T-helper 2 cell (primary cell): ENCODE measurements at places on chromosomes 7 and 10.
A peak's percentile ranks its signal among the peaks of the same experiment; 100 is the strongest.

DNA sequence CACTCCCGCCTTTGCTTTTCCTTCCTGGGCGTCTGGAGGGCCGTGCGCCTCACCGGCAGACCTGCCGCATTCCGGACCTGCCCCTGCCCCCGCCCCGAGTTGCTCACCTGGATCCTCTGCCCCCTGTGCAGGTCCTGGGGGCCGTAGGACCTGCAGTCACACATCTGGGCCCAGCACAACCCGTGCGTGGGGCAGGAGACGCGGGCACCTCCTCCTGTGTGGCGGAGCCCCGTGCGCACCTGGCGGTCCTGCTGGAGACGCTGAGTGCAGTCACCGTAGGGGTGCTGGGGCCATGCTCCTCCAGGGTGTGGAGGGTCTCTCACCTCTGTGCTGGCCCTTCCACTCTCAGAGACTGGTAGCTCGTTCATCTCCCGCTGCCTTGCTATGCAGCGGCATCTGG, 85.5 kb downstream of the DNAJB6 start:
- DNase-seq = no peak

- no peak for DNase-seq
Observed at GRCh38 chr10:33501161-33501560, 166.7 kb upstream of the NRP1 start.

- no peak for DNase-seq
Observed at GRCh38 chr10:116457488-116457887, 29.8 kb downstream of the PNLIPRP3 start.

DNA sequence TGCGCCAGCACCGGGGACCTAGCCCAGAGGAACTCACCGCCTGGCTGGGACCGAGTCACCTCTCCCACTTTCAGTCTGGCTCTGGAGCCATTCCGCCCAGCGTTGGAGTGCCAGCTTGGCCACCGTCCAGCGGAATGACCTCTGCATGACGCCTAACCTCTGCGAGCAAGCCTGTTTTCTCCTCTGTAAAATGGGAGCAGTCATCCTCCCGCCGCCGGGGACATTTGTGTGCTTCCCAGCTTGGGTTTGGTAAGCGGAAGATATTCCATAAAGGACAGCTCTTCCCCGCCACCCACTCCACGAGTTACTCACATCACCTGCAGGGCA, 1.3 kb upstream of the ZCCHC24 start:
- no peak for DNase-seq

- no peak for DNase-seq
Observed at GRCh38 chr10:14695847-14696480, 78.7 kb downstream of the FAM107B start.

GRCh38 chr7:39845006-39845405, 105.0 kb upstream of the CDK13 start:
- no peak for DNase-seq

- DNase-seq = no peak
Observed at GRCh38 chr7:136050462-136050847, 73.3 kb upstream of the MTPN start.

- no peak for DNase-seq
Observed at GRCh38 chr7:113202284-113202683, 83.9 kb upstream of the SMIM30 start.

GRCh38 chr10:44416936-44417335, 32.0 kb upstream of the CXCL12 start:
- DNase-seq = no peak

- DNase-seq = no peak
Observed at GRCh38 chr7:123828805-123829204, 16.2 kb upstream of the HYAL4 start.

GRCh38 chr10:36423821-36424248, 701.6 kb upstream of the ANKRD30A start:
- no peak for DNase-seq

DNA sequence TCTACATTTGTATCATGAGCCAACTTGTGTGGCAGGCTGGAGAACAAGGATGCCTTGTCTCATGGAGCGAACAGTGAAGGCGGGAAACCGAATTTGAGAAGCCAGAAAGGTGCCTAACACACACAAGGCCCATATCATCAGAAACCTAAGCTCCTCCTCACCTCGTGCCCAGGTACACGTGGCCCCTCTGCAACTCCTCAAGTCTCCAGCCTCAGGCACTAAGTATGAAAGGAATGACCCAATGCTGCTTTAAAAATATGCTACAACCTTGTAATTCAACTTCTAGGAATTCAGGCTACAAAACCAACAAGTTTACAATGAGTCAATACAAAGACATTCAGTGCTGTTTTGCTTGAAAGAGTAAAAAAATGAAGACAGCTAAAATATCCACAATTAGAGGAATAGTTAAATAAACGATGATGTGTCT, 95.7 kb downstream of the CDK6 start:
- no peak for DNase-seq

- peak; percentile 83 for DNase-seq
Observed at GRCh38 chr7:32846630-32847225, 44.8 kb downstream of the KBTBD2 start.

DNA sequence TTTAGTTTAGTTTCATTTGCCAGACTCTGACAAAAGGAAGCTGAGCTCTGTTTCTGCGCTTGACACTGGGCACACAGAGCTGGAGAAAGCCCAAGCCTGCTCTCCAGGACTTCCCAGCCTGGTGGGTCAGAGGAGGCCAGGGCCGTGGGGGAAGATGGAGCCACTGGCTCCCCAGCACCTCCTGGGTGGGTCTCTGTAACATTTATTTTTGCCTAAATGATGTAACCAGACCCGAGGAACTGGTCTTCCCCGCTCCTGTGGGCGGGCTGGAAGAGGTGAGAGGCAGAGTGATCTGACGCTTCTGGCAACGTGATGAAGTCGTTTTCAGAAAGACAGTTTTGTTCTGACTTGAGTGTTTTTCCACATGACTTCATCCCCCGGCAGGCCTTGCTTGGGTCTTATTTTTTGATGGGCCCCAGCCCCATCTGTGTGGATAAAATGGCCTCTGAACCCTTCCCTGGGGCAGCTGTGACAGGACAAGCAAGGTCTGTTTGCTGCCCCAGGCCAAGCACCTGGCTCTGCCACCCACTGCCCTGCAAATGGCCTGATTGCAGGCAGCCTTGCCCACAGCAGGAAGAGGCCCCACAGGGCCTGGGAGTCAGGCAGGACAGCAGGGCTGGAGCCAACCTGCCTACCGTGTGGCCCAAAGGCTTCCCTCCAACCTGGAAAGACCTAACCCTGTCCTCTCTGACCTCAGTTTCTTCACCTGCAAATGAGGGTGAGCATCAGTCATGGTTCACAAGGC, 304.9 kb upstream of the ZMIZ1 start:
- DNase-seq = no peak

DNA sequence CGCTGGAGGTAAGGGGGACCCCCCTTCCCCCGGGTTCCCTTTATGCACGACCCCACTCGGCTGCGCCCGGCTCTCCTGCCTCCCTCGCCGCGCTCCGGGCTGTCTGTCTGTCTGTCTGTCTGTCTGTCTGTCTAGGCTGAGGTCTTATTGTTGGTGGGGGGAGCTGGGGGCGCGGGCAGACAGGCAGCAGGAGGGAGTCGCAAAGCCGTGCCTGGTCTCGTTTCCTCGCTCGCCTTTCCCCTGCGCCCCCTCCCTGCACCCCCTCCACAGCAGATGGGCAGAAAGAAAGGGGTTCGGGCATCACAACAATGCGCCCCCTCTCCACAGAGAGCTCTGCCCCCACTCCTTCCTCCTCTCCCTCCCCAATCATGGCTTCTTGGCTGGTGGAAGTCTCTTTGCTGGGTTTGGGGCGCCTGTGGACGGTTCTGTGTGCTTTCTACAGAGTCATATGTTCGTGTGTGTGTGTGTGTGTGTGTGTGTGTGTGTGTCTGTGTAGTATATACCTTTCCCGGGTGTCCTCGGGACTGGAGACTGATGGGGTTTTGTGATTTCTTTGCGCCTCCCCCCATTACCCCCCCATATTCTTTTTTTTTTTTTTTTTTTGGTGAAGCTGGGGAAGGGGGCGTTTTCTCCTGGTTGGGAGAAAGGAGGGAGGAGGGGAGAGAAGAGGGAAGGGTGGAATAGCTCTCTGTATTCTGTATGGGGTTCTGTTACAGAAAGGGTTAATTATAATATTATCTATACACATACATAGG, 1.9 kb downstream of the AUTS2 start:
- DNase-seq = no peak

GRCh38 chr10:3014968-3015367, 52.4 kb upstream of the PFKP start:
- DNase-seq = no peak

DNA sequence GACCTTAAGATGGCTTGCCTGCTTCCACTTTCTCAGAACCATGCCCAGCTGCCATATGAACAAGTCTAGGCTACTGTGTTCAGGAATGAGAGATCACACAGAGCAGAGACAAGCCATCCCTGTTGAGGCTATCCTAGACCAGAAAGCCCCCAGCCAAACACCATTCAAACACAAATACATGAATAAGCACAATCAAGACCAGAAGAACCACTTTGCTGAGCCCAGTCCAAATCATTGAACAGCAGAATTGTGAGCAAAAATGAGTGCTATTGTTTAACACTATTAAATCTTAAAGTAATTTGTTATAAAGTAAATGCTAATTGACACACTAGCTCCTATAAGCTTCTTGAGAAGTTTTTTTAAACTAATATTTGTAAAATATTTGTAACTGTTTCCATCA, 79.0 kb upstream of the LYZL1 start:
- DNase-seq = no peak

- DNase-seq = no peak
Observed at GRCh38 chr7:12490107-12490688, 80.3 kb upstream of the SCIN start.

DNA sequence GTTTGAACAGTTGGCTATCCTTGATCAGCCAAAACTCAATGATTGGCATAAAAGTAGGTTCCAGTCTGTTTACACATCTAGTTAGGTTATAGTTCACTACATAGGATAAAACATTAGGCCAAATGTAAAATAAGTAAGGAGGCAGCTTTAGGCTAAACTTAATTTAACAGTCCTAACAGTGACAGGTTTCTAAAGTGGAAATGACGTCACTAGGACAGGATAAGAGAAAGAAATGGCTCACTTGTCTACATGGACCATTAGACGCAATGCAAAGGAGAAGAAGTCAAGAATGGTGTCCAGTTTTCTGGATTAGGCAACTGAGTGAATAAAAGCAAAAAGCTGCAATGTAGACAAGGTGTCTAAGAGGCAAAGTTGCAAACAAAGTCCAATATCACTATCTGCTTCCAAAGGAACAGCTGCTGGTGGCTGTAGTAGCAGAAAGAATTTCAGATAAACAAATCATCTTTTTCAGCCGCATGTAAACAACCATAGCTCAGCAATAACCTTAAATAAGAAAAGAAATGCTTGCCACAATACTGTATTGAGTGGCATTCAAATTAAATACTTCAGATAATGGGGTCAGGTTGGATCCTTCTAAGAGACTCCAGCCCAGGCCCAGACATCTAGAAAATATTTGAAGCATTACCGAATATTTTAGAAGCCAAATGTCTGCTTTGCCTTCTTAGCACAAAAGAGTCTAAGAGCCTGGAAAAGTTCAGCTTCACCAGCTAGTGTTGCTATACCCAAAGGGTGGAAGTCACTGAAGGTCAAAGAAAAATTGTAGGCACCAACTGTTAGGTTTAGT, 154.2 kb downstream of the NEBL start:
- no peak for DNase-seq

DNA sequence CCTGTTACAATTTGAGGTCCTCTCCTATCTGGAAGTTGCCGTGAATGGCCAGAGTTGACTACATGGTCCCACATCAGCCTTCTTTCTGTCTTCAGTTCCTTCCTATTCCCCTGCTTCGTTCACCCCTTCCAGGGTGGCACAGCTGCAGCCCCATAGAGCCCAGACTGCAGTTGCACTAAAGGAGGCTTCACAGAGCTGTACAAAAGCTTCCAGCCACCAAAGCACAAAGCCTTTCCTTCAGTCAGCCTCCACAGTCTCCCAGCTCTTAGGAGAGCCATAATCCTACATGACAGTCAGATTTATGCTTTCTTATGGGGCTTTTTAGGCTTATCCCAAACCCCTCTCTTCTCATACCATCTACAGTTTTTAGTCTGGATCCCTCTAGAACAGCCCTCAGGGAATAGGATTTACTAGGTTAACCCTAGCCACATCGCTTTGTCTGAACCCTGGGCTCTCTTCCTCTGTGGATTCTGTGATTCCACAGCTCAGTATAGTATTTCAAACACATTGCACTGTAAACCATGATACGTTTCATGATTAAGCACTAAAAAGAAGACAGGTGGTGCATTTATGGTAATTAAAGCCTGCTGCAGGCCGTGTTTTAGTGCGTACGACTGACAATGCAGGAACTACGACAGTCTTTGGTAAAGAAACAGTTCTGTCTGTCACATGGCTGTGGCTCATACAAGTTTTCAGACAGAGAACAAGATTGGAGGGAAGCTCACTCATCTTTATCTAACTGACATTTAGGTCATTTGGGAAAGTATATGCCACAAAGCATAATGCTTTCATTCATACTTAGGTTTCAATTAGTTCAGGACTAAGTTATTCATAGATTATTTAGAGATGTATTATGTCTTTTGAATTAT, 208.3 kb upstream of the KMT2E start:
- no peak for DNase-seq

GRCh38 chr7:2864999-2865670, 21.0 kb upstream of the GNA12 start:
- DNase-seq = peak; percentile 50

DNA sequence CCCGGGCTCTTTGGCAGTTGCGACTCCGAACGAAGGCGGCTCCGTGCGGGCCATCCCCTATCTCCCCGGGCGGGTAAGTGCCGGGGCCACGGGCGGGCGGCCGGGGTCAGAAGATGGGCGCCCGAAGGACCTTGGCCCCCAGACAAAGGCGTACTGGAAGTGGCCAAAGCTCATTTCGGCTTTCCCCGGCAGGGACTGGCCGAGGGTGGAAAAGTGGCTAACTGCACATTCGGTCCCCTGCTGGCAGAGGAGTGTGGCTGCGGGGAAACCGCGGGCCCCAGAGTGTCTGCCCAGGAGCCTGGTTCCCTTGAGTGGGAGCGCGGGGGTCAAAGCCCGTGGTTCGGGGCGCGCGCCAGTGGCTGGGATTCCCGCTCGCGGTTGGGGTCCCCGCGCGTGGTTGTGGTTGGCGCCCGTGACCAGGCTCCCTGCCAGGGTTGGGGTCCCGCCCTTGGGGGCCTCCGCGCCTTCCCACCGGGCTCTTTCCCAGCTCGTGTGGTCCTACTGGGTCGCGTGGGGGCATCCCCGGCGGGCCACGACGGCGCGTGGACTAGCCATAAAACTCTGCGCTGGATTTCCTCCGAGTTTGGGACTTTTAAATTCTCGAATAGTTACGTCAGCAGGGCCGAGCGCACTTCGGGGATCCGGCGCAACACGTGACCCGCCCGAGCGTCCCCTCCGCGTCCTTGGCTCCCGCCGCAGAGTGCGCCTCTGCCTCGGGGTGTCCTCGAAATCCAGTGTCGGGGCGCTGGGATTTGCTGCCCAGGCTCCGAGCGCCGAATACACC, 124.4 kb downstream of the TACC2 start:
- no peak for DNase-seq

GRCh38 chr10:60817398-60817805, 39.1 kb downstream of the CDK1 start:
- no peak for DNase-seq

DNA sequence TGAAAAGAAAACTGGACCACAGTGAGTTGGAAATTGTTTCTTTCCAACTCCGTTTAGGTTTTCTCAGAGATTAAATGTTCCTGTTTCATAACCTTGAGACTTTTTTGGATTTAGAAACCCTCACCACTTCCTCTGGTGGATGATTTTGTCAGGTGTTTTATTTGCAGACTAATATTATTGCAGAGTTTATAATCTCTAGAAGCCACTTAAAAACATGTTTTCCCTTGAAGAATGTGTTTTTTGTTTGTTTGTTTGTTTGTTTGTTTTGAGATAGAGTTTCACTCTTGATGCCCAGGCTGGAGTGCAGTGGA, 520 bp upstream of the MICU1 start:
- DNase-seq = no peak
